ENCODE measurements at places on chromosomes 16 and 17. TPM values are rescaled to one million over a fixed set of nuclear protein-coding genes. Genes with fewer than 3 reads are reported as not detected.

- DNase-seq, result no peak
- H3K4me3 ChIP-seq, result no peak overlapping the region
- H3K36me3 ChIP-seq, result no peaks in the 10 kb centered on the region
- H3K27ac ChIP-seq, result peak overlapping the region; percentile 75
- peaks cover 22% of the 10 kb centered on the region for H3K4me1 ChIP-seq
Measured at GRCh38 chr16:87948119-87948545, 3.1 kb upstream of the BANP start.

GRCh38 chr17:11244776-11245175, 3.8 kb downstream of the SHISA6 start:
- DNase-seq, result no peak
- H3K4me1 ChIP-seq, result no peaks in the 10 kb centered on the region
- no peaks in the 10 kb centered on the region for H3K36me3 ChIP-seq

GRCh38 chr16:50079397-50080140, 13.8 kb downstream of the HEATR3 start:
- H3K4me1 ChIP-seq, result no peaks in the 10 kb centered on the region
- DNase-seq, result no peak
- H3K27ac ChIP-seq, result no peak overlapping the region
- no peak overlapping the region for H3K4me3 ChIP-seq

GRCh38 chr17:7352910-7353635, 1.1 kb downstream of the KCTD11 start:
- peaks cover 57% of the 10 kb centered on the region for H3K4me1 ChIP-seq
- no peaks in the 10 kb centered on the region for H3K36me3 ChIP-seq
- H3K27ac ChIP-seq, result peak overlapping the region; percentile 96

MEAK7 gene
- total RNA-seq, result 13.0 TPM

PSMD11 gene
- 57.2 TPM for total RNA-seq

CORO7 gene
- total RNA-seq, result 58.5 TPM

DNA sequence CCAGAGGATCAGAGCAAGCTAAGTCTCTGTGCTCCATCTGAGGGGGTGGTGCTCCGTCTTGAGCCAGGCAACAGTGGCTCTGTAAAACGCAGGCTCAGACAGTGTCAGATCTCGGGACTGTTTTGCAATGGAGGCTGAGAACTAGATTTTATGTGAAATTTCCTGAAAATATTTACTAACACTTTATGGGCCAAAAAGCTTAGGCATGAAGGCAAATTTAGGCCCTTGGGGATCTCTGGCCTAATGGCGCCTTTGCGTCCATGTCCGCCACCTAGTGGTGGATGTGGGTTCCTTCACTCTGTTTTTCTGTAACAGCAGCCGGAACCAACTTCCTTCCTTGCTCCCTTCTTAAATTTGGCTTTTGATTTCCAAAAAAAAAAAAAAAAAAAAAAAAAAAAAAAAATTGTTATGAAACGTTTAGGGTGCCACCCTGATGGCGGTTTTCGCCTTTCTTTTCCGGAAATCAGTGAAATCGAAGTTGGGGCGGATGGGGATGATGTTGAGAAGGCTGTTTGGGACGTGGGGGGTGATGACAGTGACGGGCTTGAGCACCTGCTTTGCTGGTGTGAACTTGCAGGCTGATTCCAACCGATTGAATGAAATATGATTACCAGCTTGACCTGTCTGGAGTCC, 14.0 kb upstream of the ELAC2 start:
- no peaks in the 10 kb centered on the region for H3K36me3 ChIP-seq
- no peak overlapping the region for H3K27ac ChIP-seq
- peak; percentile 58 for DNase-seq
- no peaks in the 10 kb centered on the region for H3K27me3 ChIP-seq

DNA sequence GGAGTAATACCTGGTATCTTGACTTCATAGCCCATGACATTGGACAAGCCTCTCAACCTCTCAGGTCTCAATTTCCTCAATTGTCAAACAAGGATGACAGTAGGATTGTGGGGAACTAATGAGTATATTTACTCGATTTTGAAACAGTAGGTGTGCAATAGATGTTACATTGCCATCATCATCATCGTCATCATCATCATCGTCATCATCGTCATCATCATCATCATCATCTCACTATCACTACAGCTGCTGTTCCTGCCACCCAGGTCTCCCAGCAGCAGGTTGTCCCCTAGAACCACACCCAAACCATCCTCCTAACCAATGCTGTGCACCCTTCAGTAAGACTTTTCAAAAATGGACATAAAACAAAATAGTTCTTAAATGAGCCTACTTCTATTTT, 24.8 kb upstream of the CDRT4 start:
- no peak overlapping the region for H3K4me3 ChIP-seq
- H3K4me1 ChIP-seq, result peaks cover 14% of the 10 kb centered on the region
- no peak for DNase-seq
- H3K27me3 ChIP-seq, result no peaks in the 10 kb centered on the region
- H3K27ac ChIP-seq, result peak overlapping the region; percentile 57
